ENCODE measurements at places on chromosomes 12 and 14.

DNA sequence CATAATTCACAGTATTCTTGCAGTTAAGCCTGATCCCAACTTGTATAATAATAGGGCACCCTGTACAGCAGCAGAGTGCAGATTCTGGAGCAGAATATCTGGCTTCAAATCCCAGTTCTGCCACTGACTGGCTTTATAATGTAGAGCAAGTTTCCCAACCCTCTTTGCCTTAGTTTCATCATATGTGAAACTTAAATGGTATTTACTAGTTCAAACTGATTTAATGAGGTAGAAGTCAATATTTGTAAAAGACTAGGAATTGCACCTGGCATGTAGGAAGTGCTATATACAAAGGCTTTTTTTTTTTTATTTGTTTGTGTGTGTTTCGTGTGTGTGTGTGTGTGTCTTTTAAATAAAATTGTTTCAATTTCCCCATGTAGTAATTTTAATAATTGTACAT lies 125.9 kb downstream of the CCER1 start:
- DNase-seq: no peak

DNA sequence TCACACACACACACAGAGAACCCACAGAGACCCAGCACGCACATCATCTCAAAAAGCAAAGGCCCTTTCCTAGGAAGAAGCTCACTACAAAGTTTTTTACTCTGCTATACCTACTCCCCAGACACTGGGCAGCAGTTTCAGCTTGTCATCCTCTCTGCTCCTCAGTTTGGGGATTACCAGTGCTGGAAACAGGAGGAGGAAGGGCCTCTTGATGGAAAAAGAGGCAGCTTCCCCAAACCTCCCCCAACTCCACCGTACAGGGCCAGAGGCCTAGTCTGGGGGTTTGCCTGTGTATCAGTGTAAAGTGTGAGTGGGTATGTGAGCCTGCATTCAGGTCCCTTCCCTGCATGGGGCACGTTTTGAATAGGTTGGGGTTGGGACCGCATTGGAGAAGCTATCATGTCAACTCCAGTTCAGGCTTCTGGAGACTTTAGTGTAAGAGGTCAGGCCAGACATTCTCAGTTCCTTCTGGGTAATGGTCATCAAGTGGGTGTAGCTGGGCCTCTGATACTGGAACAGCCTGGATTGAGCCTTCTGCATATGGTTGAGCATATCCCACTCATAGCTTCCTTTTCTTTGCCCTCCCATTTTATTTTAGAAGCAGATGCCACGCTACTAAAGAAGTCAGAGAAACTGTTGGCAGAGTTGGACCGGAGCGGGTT lies 1.2 kb downstream of the REM2 start:
- no peak for DNase-seq

- no peak for DNase-seq
These were observed 54.4 kb downstream of the RIMBP2 start for GRCh38 chr12:130661486-130662255.

DNA sequence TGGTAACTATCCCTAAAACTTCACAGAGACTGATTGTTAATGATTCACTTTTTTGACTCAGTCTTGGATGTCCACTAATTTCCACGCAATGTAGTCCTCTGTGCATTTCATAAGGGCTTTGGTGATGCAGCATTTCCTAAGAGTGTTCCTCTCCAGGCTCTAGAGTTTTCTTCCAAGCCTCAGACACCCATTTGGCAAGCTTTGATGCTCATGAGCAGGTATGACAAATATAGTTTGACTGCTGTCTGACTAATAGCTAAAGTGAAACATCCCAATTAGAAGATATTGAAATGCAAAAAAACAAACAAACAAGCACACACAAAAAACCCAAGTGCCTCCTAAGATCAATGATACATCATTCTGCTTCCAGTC lies 1.5 kb upstream of the VAMP1 start:
- DNase-seq: no peak

- DNase-seq: no peak
These were observed 250.2 kb downstream of the KSR2 start for GRCh38 chr12:117718559-117718958.

All from CD4-positive, alpha-beta T cell treated with Interleukin-12 subunit alpha and Interleukin-12 subunit beta, for 1 hour (primary cell).